H54 (cell line): ENCODE measurements at places on chromosomes 1 and 21.

DNA sequence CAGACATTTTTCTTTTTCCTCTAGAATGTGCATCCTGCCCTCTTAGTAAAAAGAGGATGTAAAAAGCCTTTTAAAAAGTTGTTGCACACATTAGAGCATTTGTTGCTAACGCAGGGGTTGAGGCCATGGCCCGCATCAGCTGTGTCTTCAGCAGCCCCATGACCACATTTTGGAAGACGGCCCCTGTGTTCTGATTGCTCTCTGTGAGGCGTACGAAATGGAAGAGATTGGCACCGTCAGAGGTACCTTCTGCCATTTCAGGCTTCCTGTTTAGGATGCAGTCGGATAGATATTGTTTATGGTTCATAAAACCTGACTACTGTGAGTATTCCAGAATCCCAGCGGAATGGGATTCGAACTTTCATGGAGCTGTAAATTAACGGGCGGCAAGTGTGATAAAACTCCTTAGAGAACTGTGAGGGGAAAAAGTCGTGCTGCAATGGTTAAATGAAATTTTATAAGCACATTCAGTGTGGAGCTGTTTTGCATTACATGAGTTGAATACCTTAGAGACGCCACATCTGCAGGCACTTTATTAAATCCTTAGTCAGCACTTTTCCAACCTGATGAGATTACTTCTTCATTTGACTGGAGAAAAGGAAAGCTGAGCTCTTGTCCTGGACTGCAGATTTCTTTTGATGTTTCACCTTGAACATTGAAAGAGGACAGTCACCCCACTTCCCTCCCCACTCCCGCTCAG, 273.9 kb downstream of the TM2D1 start:
- DNase-seq = no peak

GRCh38 chr1:111515291-111516004, 12.0 kb upstream of the ADORA3 start:
- peak; percentile 17 for DNase-seq

- no peak for DNase-seq
Measured at GRCh38 chr1:193657552-193657951, 471.1 kb upstream of the B3GALT2 start.

DNA sequence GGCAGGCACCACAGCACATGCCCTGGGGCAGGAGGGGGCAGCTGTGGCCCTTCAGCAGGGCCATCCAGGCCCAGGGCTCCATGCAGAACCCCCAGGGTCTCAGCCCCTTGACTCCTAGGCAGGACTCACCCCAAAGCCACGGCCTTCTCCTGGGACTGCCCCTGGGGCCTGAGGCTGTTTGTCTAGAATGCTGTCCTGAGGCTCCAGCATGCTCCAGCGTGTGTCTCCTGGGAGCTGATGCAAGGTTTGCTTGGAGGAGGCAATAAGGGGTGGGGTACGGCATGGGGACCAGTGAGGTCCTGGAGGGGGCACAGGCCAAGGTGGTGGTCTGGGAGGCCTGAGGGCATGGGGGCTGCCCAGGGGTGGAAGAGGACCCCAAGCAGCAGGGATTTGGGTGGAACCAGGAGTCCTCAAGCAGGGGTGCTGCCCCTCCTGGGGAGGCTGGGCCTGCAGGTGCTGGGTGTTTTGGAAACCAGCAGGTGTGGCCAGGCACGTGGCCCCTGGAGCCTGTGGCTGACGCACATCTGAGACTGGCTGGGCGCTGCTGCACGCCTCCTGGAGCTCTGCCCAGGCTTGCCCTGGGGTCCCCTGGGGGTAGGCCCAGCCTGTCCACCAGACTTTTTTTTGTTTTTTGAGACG, 7.8 kb upstream of the CALML6 start:
- no peak for DNase-seq
